ENCODE measurements at places on chromosomes 4 and X.

GRCh38 chrX:149916745-149917392 is 12.5 kb upstream of the HSFX4 start:
- no peak for DNase-seq

- DNase-seq = peak; percentile 15
These were observed at the start of gene TRIM2 for GRCh38 chr4:153204247-153204671. TSS of gene TRIM2 (plus strand) at chr4:153204443. CDS start at chr4:153204531, 88 bp downstream.

GRCh38 chr4:52369649-52370048 is 289.5 kb downstream of the USP46 start:
- DNase-seq = no peak

DNA sequence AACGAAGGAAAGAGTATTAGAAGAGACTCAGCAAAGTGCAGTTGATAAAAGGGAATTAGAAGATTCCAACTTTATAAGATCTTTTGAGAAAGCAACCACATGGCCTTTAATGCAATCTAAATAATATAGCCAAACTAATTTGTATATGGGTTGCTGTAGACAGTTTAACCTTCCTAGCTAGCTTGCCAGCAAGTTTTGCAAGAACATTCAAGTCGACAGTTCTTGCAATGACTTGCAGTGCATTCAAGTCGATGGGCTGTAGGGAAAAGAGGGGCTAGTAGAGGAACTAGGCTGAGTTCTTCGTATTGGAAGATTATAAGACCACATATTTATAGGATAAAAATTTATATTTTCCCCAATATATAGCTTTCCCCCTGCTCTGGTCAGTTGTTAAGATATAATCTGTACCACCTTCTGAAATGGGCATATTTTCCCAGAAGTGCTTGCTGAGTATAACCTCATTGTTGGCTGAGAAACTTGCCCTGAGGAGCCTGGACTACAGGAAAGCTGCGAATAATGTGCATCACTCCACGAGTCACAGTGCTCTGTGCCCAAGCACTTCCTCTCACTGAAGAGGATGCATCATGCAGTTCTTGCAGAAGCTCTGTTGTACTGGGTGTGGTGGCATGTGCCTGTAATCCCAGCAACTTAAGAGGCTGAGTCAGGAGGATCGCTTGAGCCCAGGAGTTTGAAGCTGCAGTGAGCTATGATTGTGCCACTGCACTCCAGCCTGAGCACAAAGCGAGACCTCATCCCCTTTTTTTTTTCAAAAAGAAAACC is 56.7 kb downstream of the DOCK11 start:
- peak; percentile 15 for DNase-seq

GRCh38 chr4:40986375-40986774 is 228.0 kb downstream of the APBB2 start:
- DNase-seq = no peak

GRCh38 chr4:95087657-95088455 is 330.1 kb downstream of the BMPR1B start:
- DNase-seq = no peak

- no peak for DNase-seq
These were observed 121.2 kb upstream of the STX18 start for GRCh38 chr4:4663028-4663427.

- DNase-seq = peak; percentile 58
These were observed 5.7 kb upstream of the IL13RA2 start for GRCh38 chrX:115023139-115023538.

GRCh38 chr4:44231006-44231405 is 217.6 kb downstream of the KCTD8 start:
- DNase-seq = no peak

GRCh38 chrX:31366041-31366440 is 294.2 kb upstream of the FTHL17 start:
- no peak for DNase-seq

- DNase-seq = no peak
These were observed 50.5 kb upstream of the OGT start for GRCh38 chrX:71482228-71482958.

- no peak for DNase-seq
These were observed 5.0 kb upstream of the RP2 start for GRCh38 chrX:46831765-46832327.

- DNase-seq = no peak
These were observed 18.3 kb downstream of the ZNF518B start for GRCh38 chr4:10438924-10439323.

DNA sequence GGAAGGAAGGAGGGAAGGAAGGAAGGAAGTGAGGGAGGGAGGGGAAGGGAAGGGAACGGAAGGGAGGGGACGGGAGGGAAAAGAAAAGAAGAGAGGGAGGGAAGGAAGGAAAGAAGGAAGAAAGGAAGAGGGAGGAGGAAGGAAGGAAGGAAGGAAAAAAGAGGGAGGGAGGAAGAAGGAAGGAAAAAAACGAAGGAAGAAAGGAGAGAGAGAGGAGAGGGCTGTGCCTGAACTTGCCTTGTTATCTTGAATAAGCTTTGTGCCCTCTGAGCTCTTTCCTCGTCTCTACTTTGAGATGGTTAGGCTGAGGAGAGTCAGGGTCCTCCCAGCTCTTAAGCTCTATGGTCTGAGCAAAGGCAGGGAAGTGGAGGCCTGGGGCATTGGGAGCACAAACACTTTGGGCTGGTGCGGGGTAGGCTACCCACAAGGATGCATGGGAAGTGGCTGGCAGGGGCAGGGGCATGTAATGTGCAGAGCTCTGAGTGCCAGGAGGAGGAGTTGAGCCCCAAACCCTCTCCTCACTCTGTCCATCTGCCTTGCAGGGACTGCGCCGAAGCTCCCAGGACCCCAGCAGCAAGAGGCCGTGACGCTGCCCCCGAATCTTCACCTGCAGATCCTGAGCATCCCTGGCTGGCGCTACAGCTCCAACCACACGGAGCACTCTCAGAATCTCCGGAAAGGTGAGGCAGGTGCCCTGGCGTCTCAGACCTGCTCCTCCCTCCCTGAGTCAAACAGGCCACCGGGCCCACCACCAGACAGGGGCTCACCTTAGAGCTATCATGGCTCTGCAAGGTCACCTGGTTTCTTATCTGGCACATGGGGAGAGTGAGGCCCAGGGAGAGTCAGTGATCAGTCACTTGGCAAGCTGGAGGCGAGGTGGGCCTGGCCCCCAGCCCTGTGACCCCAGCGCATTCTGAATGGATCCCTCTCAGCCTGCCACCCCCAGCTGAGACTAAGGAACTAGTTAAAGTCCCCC is 26.5 kb upstream of the MRFAP1 start:
- DNase-seq = no peak

GRCh38 chrX:129462707-129463106 is 60.6 kb downstream of the SMARCA1 start:
- no peak for DNase-seq

DNA sequence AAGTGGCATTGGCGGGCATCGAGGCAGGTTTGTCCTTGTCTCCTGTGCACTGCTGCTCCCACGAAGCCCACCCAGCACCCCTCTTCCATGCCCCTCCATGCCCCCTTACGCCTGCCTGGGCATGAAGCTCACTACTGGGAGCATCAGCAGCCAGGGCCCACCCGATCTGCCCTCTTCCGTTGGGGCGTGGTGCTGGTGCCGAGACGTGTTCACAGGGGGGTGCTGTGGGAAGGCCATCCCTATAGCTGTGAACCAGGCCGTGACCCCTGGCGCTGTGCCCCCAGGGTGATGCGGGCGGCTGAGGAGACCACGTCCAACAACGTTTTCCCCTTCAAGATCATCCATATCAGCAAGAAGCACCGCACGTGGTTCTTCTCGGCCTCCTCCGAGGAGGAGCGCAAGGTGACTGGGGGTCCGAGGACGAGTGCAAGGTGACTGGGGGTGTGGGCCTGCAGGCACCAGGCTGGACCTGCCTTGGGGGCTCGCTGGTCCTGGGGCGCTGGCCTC is 19.3 kb upstream of the ADD1 start:
- DNase-seq = no peak

GRCh38 chrX:28552882-28553829 is 34.1 kb upstream of the IL1RAPL1 start:
- no peak for DNase-seq

GRCh38 chrX:108468486-108468885 is 28.8 kb downstream of the COL4A5 start:
- DNase-seq = peak; percentile 66

DNA sequence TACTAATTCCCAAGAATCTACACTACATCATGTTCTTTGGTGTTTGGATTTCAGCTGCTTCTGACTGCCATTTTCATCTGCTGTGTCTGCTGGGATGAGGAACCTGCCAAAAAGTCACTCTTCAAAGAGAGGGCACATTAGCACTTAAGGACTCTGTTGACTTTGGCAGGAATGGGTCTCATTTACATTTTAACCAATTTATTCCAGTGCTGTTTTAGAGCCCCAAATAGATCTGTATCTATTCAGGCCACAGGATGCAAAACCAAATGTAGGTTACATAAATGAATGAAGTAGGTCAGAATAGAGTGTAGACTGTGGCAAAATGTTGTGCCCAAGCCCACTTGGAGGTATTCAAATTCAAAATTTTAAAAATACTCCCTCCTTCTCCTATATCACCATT is 14.4 kb downstream of the TXK start:
- no peak for DNase-seq

DNA sequence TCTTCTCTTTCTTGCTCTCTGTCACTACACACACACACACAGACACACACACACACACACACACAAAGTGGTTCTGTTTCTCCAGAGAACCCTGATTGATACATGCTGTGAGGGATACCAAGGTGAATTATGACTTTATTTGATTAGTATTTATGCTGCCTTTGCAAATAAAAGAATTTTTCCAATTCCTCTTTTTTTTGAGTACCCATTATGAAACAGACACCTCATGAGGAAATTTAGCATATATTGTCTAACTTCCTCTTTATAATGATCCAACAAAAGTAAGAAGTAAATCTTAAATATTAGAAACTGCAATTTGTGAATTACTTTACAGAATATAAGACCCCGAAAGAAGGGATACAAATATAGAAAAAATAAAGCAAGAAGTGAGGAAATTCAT is 14.3 kb upstream of the RAB28 start:
- DNase-seq = no peak

- no peak for DNase-seq
These were observed 980 bp upstream of the FHDC1 start for GRCh38 chr4:152935143-152935542.

- no peak for DNase-seq
These were observed 13.7 kb upstream of the DCTD start for GRCh38 chr4:182930889-182931288.

DNA sequence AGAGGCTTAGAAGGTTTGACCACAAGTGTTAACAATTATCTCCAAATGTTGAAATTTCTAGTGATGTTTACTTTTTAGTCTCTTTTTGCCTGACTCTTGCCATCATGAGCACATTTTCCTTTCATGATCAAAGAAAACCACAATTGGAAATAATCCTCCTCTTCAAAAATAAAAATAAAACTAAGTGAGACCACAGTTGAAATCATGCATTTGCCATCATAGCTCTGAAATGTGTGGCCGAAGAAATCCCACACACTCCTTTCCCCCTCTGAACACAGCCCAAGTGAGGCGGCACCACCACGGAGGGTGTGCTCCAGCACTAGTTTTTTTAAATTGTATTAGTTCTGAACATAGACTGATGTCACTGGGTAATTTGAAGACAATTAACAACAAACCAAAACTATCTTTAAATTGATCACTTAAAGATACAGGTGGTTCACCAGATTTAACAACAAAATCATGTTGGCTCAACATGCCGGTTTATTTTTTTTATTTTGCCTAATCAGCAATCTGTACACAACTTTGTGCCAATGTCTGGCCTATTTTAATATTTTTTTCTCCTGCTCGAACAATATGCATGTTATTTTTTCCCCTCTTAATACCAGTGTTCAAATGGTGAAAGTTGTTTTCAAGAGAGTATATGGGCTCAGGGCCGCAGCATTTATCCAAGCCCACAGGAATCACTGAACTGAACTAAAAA is 17.6 kb downstream of the APBB2 start:
- peak; percentile 82 for DNase-seq

- no peak for DNase-seq
These were observed 24.9 kb downstream of the EFNB1 start for GRCh38 chrX:68853665-68854251.

GRCh38 chr4:99207911-99208718 is 10.9 kb downstream of the ADH6 start:
- no peak for DNase-seq

DNA sequence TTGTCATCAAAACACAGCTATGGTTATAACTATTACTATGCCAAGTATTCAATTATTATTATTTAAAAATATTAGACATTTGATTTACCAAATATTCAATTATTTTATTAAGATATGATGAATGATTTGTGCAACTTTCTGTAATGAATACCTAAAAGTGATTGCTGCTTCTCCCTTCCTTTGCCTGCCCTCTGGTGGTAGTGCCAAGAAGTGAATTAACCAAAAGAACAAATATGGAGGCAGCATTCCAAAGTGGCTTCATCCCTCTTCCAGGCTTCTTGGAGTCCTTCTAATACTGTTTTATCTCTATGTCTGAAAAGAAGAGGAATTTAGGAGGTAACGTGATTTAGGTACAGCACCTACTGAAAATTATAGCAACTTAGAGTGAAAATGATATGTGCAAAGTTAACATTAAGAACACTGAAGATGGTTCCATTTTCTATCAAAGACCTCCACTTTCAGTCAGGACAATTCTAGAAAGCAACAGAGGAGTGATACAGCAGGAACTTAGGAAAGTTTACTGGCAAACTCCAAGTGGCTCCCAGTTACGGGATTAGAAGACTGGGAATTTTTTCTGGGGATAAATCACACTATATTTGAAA is 43.0 kb downstream of the ENPEP start:
- DNase-seq = no peak

DNA sequence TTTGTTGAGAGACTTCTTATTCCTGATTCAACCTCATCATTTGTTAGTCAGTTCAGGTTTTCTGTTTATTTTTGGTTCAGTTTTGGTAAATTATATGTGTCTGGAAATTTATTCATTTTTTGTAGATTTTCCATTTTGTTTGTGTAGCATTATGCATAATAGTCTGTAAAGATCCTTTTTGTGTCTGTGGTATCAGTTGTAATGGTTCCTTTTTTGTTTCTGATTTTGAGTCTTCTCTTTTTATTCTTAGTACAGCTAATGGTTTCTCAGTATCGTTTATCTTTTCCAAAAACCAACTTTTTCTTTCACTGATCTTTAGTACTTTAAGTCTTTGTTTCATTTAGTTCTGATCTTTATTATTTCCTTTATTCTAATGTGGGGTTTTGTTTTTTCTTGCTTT is 61.4 kb downstream of the NWD2 start:
- DNase-seq = no peak

DNA sequence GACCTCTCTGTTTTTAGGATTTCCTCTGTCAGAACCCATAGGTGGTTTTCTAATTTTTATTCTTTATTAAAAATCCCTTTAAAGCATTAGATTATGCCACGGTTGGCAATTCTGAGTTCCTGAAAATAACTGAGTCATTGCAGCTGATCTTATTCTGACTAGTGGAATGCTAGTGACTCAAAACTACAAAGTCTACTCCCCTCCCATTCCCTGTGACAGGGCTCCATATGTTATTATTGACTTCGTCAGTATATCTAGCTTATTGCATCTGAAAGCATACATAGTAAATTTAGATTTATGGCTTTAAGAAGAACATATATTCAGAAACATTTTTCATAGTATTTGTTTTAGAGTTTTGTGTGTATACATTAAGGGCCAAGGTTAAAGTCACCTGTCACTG is 38.5 kb downstream of the HERC3 start:
- peak; percentile 53 for DNase-seq
